ENCODE measurements at places on chromosomes 6 and 20.

- DNase-seq = no peak
Measured at GRCh38 chr6:141437685-141438084, 695.0 kb upstream of the GJE1 start.

DNA sequence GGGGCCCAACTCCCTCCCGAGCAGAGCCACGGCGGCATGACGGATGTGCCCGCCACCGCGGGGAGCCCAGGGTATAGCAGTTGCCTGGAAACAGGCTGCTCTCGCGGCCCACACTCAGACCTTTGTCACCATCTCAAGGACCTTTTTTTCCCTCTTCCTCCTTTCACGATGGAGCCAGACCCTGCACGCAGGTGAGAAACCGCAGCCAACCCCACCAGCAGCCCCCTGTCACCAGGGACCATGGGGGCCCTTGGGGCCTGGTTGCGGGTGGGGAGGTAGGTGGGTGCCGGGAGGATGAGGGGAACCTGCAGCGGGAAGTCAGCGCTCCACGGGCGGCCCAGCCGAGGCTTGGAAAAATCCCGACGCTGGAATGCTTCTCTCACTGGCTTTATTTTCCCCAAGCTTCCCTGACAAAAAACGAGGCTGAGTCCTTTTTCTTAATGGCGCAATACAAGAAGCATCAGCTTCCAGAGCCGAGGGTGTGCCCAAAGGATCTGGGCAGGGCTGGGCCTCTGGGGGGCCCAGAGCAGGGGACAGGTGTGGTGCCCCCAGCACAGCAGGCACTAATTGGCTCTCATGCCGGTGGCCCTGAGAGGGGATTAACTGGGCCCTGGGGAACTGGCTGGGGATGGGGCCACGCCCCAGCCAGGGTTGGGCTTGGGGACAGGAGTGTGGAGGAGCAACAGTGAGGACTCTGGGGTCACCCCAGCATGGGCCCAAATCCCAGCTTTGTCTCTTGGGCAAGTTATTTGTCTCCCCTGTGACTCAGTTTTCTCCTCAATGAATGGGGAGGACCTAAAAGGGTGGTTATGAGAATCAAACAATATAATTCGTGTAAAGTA is 23.9 kb downstream of the NOL4L start:
- no peak for DNase-seq

GRCh38 chr6:18269253-18269652 is 4.9 kb upstream of the DEK start:
- no peak for DNase-seq

DNA sequence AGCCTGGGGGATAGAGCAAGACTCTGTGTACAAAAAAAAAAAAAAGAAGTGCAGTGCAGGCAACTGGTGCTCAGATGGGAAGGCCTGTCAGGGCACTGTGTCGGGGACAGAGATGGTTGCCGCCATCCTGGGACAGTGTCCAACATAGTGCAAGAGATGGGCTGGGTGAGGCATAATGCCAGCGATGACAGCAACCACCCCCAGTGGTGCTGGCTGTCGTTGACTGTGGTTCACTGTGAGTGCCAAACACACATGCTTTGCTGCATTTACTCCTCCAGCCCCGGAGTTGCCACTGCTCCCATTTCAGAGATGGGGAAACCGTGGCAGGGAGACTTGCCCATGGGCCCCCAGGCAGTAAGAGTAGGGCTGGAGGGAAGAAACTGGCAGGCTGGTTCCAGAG is 5.2 kb upstream of the C20orf203 start:
- no peak for DNase-seq

DNA sequence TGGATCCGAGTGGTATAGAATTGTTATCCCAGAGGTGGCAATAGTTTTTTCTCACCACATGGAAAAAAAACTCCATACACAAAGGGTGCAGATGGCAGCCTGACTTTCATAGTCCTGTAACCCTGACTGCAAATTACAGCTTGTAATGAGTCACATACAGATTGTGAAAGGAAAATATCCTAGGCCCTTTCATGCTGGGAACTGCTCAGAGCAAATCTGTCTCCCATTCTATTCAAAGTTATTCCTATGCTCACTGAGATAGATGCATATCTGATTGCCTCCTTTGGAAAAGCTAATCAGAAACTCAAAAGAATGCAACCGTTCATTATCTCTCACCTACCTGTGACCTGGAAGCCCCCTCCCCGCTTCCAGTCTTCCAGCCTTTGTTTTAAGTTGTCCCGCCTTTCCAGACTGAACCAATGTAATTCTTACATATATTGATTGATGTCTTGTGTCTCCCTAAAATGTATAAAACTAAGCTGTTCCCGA is 108.7 kb upstream of the MAP3K4 start:
- DNase-seq = no peak

DNA sequence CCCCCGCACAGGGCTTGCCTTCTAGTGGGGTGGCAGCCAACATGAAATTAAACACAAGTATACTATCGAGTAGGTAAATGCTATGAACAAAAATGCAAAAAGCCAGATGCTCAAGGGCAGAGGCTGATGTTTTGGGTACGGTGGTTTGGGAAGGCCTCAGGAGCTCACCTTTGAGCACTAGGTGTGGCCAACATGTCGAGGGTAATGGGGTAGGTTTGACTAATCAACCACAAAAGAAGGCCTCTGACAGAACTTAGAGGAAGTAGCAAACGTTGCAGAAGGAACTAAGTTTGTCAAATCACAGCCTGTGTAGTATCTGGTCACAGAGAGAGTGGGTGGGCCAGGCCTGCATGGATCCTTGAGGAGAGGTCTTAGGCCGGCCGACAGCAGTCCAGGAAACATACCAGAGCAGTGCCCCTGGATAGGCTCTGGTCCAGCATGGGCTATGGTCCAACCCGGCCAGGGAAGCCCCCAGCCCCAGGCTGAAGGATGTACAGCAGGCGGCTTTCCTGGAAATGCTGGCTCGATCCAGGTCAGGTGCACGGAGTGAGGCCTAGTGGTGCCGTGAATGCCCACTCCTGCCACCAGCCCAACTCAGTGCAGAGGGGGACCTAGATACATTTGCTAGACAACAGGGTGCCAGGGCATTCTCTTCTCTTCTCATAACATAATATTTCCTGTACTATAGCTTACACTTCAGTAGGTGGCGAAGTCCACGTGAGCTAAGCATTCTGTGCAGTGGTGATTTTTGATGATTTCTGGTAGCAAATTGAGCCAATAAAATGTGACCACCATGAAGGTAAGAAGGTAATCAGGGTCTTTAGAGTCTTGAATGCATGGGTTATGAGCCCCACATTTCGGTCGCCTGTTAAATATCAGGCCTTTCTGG is 56.3 kb upstream of the CD93 start:
- no peak for DNase-seq

- no peak for DNase-seq
Measured at GRCh38 chr6:72414657-72415056, 207.2 kb upstream of the KCNQ5 start.

- DNase-seq = no peak
Measured at GRCh38 chr6:42221546-42221945, 3.9 kb upstream of the MRPS10 start.

DNA sequence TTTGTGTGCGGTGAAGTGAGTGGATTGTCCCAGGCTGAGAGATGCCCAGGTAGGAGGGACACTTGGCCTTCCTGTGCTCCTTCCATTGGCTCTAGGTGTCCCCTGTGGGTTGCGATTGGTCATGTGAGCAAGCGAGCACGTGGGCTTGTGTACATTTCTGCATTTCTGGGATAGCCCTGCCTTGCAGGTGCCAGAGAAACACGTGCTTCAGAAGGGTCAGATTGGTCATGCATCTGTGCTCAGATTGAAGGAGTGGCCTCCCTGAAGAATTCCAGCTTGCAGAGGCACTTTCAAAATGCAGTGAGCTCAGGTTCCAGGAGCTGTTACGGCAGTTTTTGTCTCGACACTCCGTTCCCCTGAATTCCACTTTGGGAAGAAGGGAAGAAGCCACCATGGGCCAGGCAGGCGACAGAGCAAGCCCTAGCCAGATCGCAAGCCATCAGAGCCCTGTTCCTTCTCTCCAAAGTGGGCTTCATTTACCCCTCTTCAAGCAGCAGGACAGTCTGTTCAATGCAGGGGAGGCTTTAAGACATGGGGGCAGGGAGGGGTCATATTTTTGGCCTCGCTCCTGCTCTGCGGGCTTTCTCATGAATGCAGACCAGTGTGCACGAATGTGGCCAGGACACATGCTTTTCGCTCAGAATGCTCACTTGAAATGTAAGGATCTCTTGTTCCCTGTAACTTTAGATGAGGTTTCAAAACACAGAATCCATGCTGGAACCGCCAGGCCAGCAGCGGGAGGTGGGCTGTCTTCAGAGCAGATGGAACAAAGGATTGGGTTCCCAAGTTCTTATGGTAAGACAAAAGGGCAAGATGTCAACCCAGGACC is 78.6 kb upstream of the AKAP12 start:
- DNase-seq = no peak

DNA sequence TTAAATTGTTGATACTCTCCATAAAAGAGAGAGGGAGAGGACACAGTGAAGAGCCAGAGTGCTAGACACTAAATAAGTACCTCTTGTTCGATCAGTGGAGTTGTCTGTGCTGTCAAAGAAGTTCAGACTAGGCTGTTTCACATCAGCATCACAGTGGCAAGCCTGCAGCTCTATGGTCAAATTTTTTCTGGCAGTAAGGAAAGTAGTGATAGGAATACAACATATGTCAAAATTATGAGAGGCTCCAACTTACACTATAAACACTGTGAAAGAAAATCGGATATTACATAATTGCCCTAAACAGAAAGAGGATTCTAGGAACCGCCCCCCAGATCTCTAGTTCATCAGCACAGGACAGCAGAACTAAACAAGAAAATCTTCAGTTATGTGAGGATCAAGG is 23.1 kb downstream of the DNAH8 start:
- DNase-seq = no peak

GRCh38 chr6:122798099-122798641 is 9.1 kb downstream of the SMPDL3A start:
- no peak for DNase-seq

GRCh38 chr6:38185244-38185643 is 365.7 kb downstream of the ZFAND3 start:
- DNase-seq = no peak

GRCh38 chr6:140225701-140226436 is 851.4 kb upstream of the CITED2 start:
- DNase-seq = no peak

DNA sequence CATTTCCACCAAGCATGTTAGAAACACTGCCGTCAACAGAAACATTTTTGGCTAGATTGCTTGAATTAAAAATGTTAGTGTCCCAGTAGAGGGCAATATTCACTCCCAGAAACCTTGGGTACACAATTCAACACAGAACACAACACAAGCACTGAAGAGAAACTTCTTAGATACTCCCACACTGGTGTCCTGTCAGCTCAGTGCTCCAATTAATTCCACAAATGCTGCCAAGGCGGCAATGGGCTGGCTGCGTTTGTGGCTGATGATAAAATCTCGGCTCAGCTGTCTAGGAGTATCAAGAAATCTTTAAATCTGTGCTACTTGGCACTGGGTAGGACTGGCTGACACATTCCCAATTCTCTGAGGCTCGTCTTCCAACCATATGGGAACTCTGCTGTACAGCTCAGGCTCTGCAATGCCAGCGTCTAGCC is 39.3 kb downstream of the BEND3 start:
- no peak for DNase-seq

DNA sequence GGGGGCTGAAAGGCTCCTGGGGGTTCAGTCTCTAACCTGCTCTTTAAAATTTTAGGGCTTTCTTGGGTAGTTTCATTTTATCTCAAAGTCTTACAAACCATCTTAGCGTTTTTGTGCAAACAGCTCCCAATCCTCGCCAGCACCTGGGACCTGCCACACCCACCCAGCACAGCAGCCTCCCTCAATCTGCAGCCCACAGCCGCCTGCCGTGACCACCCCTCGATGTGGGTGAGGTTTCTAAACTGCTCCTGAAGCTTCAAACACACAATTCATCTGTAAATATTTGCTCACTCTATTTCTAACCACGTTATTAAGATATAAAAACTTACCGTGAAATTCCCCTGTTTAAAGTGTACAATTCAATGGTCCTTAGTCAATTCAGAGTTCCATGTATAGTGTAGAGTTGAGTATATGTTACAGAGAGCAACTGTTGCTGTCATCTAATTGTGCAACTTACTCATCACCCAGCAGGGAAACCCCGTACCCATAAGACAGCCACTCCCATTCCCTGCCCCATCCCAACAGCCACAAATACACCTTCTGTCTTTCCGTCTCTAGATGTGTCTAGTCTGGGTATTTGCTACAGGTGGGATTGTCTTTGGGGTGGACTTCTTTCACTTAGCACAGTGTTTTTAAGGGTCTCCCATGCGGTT is 381.0 kb downstream of the TAF4 start:
- DNase-seq = no peak

- DNase-seq = no peak
Measured at GRCh38 chr20:3698591-3699001, 13.8 kb downstream of the SIGLEC1 start.

DNA sequence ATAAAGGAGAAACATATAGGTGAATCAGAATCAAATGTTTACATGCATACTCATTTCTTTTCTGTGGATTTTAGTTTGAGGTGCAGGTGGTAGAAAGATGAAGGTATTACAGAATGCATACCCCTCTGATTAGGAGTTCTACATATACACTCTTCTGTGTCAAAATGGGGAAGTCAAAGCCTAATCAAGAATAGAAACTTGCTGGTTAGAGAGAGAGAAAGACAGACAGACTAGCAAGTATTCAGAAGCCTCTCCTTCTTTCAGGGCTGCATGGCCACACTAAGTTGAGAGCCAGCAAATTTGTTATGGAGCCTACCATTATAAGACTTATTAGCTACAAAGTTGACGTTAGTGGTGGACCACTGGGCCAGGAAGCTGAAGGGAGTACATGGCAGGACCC is 358.3 kb upstream of the EYS start:
- DNase-seq = no peak

- no peak for DNase-seq
Measured at GRCh38 chr20:24853916-24854315, 95.2 kb upstream of the CST7 start.

- no peak for DNase-seq
Measured at GRCh38 chr6:148867862-148868261, 121.0 kb downstream of the UST start.

DNA sequence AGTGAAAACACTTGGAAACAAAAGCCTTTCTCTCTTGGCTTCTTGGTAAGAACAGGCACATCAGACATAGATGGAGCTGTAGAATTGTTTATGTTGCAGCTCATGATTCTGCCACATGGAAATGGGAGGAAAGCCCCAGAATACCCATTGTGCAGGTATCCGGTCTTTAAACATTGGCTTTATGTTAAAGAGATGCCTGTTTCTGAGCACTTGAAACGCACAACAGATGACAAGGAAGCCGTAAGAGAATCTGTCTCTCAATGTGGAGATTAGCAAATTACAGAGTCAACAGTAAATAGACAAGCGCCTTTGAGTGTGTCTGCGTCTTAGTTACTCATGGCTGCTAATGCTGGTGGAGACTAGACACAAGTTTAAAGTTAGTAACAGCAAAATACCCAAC is 10.5 kb downstream of the TNFAIP3 start:
- no peak for DNase-seq
